Left kidney (tissue), 8 donors: ENCODE measurements at places on chromosomes 12 and 14. TPM values are rescaled to one million over a fixed set of nuclear protein-coding genes. Genes with fewer than 3 reads are reported as not detected.

SLC39A5 gene
- polyA plus RNA-seq = 51.0 TPM

DNA sequence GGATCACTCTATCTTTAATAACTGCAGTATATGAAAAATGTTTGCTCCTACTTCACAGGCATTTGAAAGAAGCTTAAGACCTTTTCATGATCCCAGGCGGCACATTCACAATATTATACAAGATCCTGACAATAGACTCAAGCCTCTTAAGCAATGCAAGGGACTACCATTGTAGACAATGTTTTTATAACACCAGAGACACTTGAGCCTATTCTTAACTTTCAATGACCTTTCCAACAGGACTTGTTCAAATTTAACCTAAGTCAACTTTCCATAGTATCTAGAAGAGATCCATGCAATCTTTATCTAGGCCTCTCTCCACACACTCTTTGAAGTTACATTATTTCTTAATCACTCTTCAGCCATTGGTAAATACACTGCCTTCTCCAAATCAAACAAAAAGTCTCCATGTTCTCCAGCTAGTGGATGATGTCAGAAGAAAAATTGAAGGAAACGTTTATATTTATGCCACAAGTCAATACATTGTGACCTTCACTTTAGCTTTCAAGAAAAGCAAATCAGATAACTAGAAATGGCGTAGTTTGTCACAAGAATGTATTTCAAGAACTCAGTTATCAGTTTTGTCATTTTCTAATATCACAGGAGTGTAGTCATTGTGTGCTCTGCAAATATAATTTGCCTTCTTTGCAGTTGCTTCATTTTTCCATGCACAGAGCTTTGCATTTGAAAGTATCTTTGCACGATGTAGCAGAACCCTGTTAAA is 41.2 kb downstream of the PHLDA1 start:
- DNase-seq = no peak

- DNase-seq = no peak
These were observed 20.3 kb upstream of the PPP4R4 start for GRCh38 chr14:94153750-94154342.

- DNase-seq = no peak
These were observed 276.9 kb downstream of the PRKD1 start for GRCh38 chr14:29650554-29651269.

KRT8 gene
- polyA plus RNA-seq = 223 TPM

SDR39U1 gene
- 55.4 TPM for polyA plus RNA-seq

POLR3B gene
- polyA plus RNA-seq = 18.3 TPM

DNA sequence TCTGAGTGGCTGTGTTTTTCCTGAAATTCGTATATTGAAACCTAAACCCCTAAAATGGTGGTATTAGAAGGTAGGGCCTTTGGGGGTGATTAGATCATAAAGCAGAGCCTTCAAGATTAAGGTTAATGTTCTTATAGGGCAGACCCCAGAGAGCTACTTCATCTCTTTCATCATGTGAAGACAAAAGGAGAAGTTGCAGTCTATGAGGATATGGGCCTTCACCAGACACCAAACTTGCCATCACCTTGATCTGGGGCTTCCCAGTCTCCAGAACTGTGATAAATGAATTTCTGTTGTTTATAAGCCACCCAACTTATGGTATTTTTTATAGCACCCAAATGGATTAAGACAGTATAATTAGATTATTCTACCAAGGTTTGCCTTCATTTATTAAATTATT is 275.0 kb upstream of the ATP2B1 start:
- no peak for DNase-seq

PLEKHG7 gene
- polyA plus RNA-seq = 0.68 TPM

DNA sequence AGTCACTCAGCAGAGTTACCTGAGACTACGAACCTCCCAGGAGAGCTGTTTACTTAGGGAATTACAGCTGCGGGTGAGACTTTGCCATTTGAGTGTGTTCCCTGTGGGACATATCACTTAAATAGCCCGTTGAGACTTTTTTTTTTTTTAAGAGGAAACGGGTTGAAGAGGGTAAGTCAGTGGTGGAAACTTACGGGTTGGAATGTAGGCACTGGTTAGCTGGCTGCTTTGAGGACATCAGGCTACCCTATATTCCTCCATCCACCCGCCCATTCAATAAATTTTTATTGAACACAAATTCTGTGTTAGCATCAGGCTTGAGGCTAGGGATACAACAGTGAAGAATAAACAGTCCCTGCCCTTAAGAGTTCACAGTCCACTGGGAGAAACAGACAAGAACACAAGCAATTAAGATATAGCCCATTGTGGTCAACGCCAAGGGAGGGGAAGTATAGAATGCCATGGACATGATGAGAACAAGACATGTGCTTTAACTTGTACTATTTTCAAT is 88.1 kb upstream of the CPSF6 start:
- no peak for DNase-seq

ABCD2 gene
- 0.10 TPM for polyA plus RNA-seq

DNA sequence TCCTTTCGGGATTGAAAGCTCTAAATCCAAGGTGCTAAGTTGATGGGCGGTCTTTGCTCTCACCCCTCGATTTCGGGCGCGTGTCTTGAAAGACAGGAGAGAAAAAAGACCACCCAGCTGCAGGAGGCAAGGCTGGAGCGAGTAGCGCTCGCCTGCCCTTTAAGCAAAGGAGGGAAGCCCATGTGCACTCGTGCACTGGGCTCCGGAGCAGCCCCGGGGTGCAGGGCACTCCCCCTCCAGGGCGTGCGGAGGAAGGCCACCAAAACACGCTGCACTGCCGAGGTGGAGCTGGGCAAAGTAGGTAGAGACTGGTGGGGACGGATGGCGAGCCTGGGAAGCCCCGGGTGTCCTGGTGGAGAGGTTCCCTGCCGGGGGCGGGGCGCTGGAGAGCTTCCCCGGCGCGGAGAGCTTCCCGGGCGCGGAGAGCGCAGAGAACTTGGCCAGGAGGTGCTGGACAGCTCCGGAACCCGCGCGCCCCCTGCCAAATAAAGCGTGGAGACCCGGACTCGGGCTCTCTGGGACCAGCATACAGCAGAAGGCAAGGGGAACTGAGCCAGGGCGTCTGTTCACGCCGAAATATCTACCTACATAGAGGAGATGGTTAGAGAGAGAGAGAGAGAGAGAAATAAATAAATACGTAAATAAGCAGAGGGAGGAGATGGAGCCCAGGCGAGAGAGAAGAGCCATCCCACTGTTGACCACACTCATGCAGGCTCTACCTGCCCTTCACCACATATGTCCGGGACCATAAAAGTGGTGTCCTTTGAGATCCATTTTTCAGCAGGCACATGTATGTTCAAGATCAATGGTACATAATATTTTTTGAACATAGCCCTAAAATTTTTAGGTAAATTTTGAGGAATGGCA is 662 bp upstream of the NELL2 start:
- DNase-seq = peak; percentile 54

DNA sequence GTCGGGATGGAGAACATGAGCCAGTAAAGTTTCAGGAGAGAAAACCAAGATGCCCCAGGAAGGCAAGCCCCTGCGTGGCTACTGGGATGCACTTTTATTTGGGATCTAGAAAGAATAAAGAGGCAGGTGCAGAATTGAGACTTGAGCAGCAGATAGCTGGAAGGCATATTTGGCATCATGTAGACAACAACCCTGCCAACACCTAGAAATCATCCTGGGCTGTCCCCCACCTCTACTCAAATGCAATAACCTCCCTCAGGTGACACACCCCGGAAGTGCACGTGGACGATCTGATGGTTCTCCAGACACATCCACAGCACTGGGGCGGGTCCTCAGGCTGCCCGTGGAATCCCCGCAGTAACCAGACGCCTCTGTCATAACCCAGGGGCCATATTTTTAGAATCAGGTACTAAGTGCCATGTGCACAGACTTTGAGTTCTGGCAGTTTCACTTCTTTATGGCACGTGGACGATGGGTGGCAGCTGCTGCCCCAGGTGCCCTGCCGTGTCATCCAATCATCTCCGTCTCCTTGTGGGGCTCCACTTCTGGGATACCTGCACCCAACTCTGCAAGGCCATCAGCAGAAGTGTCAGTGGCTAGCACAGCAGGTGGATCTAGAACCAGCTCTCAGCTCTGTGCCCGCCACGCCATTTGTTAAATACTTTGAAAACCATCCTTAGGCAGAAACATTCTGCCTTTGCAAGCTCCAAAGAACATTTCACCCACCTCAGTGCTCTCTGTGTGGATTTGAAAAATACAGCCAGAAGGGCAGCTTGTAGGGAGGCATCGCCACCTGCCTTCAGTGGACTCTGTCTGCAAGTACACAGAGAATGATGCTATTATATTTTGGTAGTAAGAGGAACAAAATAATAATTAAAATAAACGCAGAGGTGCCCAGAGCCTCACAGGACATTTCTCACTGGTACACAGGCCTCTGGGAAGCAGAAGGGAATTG is 771.7 kb upstream of the TMEM132C start:
- no peak for DNase-seq

GRCh38 chr14:94406910-94407309 is 18.5 kb upstream of the SERPINA1 start:
- no peak for DNase-seq

- no peak for DNase-seq
These were observed 39.8 kb downstream of the ELK3 start for GRCh38 chr12:96233939-96234461.

HOXC9 gene
- polyA plus RNA-seq = 25.2 TPM

GRCh38 chr12:85006206-85006605 is 29.9 kb downstream of the TSPAN19 start:
- DNase-seq = no peak

GRCh38 chr12:71552728-71553501 is 110.7 kb downstream of the ZFC3H1 start:
- no peak for DNase-seq

DNA sequence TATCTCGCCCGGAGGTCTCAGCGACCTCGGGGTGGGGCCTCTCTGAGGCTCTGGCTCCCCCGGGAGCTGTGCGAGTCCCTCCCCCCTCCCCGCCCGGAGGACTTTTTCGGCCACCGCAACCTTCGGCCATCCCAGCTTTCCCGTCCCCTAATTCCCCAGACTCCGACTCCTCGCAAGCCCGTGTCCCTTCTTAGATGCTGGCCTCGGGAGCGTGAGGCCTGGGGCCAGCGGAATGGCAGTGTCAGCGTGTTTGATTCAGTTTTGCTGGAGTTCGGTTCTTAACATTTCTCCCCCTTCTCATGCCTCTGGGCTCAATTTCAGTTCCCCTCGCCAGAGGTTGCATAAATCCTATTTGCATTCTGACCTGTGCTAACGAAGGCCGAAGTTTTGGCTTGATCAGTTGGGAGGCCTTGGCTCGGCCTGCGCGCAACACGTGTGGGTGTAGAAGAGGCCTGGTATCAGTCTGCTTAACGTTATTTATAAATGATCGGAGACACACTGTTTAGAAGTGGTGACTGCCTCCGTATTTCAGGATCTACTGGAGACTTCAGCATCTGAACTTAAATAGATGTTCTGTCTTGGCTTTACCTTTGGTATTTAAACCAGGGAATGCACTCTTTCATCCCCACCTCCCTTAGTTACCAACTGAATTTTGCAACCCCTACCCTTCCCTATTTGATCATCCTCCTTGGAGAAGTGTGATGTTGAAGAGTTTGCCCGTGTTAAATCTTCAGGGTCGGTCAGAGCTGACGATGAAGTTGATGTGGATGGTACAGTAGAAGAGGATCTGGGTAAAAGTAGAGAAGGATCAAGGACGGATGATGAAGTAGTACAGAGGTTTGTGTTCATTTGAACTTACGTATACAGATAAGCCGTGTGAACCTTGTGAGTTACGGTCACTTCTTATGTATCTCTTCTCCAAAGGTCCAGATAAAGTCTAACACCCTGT is 851 bp downstream of the HSP90B1 start:
- peak; percentile 31 for DNase-seq

- DNase-seq = no peak
These were observed 114.6 kb upstream of the MED13L start for GRCh38 chr12:116392061-116392460.

GRCh38 chr14:57390037-57390805 is at the start of gene NAA30:
Gene NAA30, plus strand, starts transcription at chr14:57390586. Its CDS starts 372 bp downstream, at chr14:57390958.
- DNase-seq = peak; percentile 95

SMIM41 gene
- not detected for polyA plus RNA-seq

SAMD15 gene
- polyA plus RNA-seq = 12.7 TPM

- no peak for DNase-seq
These were observed 10.9 kb downstream of the TCHP start for GRCh38 chr12:109910969-109911348.

BIN2 gene
- 3.2 TPM for polyA plus RNA-seq

- peak; percentile 35 for DNase-seq
These were observed 277.0 kb upstream of the GARIN6 start for GRCh38 chr12:99370421-99371138.

DIABLO gene
- polyA plus RNA-seq = 75.2 TPM

GRCh38 chr14:38339696-38340095 is 83.8 kb upstream of the CLEC14A start:
- DNase-seq = no peak

DUSP16 gene
- 26.9 TPM for polyA plus RNA-seq

GRCh38 chr12:93167331-93167730 is 210.4 kb upstream of the NUDT4 start:
- no peak for DNase-seq

- DNase-seq = no peak
These were observed 32.2 kb upstream of the PTPRQ start for GRCh38 chr12:80411787-80412186.

- no peak for DNase-seq
These were observed 60.4 kb downstream of the KITLG start for GRCh38 chr12:88519802-88520435.

DNA sequence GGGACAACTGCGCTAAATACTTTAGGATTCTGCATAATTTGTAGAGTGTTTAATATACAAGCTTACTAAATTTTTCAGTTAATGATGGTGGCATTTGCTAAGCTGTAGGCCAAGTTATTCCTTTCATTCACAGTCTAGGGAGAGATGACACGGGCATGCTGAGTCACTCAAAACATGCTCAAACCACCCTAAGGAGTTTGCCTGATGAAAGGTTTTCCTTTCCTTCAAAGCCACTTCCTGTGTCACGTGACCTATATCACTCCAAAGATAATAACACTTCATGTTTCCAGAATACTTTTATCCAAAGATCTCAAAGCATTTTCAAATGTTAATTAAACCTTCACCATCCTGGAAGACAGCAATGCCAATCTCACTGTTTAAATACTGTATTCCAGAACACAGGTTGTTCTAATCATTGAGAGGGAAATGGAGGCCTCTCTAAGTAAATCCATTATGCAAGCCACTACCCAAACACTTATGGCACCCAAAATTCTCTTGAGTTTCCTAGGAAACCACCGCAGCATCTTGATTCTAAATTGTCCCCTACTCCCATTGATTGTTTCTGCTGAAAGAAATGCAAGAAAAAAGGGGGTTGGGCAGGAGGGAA is 207.0 kb upstream of the CDKN3 start:
- no peak for DNase-seq

DNA sequence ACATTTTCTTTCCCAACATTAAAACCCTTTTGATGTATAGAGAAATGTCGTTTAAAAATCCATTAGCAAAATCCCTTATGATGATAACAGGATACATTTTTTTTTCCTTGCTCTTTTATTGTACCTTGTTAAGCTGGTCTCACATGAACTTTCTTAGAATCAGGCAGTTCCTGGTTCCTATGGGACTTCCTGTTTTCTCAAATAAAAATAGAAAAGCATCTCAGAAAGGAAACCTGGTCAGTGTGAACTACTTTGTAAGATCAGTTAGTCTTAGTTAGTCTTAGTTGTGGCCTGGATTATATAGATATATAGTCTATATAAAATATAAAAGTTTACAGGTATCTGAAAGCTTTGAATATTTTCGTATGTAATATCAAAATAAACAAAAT is 40.3 kb downstream of the LEMD3 start:
- DNase-seq = no peak

TIMM9 gene
- 78.1 TPM for polyA plus RNA-seq

- no peak for DNase-seq
These were observed 16.7 kb downstream of the AHSA1 start for GRCh38 chr14:77474479-77475177.

- DNase-seq = no peak
These were observed 191.1 kb upstream of the NUDT4 start for GRCh38 chr12:93186621-93187020.

LBHD2 gene
- not detected for polyA plus RNA-seq
